ENCODE measurements at places on chromosomes 5 and 9.

DNA sequence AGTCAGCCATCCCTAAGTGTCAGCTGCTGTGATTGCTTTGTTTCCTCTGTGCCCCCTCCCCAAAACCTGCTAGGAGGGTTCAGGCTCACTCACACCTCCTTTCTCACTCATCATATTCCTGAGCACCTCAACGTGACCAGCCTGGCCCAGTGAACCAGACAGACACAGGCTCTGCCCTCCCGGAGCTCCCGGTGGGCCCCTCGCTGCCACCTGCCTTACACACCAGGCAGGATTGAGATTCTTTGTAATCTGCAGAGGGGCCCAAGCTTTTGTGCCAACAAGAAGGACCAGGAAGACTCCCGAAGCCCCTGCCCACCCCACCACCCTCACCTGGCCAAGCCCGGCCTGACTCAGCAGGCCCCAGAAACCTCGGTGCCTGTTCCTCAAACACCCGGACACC, 87.8 kb downstream of the NTNG2 start:
- DNase-seq, result no peak

GRCh38 chr5:129382921-129383672, 77.0 kb upstream of the ADAMTS19 start:
- no peak for DNase-seq

DNA sequence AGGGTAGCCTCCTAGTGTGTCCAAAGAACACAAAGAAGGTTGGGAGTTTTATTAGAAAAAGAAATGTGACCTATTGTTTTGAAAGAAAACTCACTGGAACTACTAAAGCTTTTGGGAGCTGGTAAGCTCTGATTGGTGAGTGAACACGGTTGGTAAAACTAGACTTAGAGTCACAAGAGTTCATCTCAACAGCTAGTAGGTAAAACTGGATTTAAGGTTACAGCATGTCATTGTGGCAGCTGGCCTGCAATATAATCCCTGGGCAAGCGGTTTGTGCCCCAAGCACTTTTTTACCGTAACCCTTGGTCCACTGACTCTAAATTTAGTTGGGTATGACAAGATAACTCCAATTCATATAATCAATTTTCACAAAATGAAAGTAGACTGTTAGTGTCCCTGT, 47.4 kb downstream of the UBAP2 start:
- no peak for DNase-seq

DNA sequence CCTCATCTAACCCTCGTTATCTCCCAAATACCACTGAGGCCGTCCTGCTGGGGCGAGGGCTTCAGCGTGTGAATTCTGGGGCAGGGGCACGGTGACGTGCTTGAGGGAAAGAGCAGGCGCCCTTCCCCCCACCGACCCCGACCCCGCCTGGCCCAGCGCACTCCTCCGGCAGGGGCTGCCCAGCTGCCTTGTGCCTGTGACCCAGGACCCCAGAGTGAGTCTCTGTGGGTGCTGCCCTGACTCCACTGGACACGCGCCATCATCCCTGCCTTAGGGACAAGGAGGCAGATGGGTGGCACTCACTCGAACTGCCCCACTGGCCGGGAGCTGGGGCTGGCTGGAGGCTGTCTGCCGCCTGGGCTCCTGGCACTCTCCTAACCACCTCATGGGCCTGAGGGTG, 136.2 kb upstream of the LPCAT1 start:
- no peak for DNase-seq

DNA sequence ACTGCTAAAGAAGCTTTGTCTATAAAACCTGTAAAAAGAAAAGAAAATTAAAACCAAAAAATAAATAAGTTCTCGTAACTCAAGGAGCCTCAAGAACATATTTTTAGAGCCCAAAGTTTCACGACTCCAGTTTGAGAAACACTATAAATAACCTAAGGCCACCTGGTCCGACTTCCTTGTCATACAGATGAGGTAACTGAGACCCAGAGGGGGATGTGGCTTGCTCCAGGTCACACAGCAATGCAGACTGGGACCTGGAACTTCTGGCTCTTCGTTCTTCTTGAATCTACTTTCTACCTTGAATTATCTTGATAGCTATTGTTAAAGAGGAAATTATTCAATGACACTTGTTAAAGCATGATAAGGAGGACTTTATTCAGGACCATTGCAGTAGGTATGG, 514.8 kb downstream of the CDK5RAP2 start:
- DNase-seq, result no peak

DNA sequence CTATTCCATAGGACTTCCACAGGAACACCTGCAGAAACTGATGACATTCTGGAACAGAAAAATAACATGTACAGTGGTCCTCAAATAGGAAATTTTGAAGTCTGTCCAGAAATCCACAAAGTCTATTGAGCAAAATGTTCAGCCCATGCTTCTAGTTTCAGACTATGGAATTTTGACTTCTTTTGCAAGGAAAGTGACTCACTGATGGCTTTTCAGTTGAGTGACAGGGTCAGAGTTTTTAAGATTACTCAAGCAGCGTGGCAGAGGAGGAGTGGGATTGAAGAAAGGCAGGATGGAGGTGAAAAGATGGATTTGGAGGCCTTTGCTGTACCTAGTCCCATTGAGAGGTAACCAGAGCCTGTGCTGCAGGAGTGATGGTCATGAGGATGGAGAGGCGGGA, 151.5 kb downstream of the GOLPH3 start:
- DNase-seq, result no peak

- DNase-seq, result no peak
Observed at GRCh38 chr9:93127395-93127911, 6.6 kb downstream of the NINJ1 start.

- DNase-seq, result no peak
Observed at GRCh38 chr9:126217250-126217653, 109.4 kb upstream of the MVB12B start.

DNA sequence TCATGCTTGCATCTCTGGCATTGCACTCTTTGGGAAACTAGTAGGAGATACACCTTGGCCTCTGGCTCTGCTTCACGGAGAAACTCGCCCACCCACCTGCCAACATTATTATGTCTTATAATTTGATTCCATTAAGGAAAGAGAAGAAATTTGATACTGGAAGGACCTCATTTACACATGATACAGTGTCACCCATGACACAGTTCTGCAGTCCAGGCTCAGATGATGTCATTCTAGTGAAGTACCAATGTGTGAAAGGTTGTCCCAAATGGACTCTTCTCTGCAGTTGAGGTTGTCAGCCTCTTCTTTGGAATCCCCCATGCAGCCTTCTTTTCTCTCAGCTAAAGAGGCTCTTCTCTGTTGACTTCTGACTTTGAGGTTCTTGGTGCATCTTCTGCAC, 329.1 kb downstream of the NTRK2 start:
- DNase-seq, result no peak

DNA sequence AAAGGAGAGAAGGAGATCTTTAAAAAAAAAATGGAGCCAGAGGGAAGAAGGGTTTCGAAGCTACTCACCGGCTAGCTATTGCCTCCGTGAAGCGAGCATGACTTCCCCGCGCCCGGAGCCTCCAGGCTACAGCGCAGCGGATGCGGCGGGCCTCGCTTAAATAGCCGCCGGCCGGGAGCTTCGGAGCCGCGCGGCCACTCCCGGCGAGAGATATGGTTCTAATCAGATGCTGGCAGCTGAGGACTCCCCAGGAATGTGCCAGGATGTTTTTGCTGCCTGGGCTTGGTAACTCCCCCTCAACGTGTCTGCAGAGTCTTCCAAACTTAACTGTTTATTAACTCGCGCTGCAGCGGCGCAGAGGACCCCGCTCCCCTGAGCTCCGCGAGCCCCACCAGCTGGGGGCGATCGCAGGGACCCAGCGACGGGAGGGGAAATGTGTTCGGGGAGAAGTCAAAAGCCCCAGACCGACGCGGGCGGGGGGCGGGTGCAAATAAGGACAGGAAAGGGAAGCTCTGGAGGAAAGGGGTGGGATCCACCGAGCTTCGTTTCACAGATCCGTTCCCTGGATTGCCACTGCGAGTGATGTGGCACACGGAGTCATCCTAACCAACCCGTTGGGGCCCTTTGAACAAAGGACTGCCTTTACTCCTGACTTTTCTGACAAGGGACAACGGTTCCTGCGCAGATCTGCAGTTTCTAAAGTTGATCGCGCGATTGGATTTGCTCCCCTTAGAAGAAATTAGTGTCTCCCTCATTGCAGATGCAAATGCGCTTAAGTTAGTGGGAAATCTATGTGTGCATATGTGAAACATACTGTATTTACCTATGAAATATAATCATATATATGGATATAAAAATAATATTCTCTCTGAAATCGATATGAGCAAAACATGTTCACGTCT, at the start of gene DAB2:
Gene DAB2 (minus strand): TSS at position 245 of the 902 bp plus-strand sequence. CDS start 30,660 bp downstream, outside the sequence.
- DNase-seq, result peak; percentile 33

DNA sequence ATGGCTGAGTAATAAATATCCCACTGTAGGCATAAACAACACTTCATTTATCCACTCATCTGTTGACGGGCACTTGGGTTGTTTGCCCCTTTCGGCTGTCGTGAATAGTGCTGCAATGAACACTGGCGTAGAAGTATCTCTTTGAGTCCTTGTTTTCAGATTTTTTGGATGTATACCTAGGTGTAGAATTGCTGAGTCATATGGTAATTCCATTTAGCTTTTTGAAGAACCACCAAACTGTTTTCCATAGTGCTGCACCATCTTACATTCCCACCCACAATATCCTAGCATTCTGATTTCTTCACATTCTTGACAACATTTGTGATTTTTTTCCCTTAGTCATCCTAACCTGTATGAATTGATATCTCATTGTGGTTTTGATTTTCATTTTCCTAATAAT, 109.0 kb downstream of the NXNL2 start:
- no peak for DNase-seq

DNA sequence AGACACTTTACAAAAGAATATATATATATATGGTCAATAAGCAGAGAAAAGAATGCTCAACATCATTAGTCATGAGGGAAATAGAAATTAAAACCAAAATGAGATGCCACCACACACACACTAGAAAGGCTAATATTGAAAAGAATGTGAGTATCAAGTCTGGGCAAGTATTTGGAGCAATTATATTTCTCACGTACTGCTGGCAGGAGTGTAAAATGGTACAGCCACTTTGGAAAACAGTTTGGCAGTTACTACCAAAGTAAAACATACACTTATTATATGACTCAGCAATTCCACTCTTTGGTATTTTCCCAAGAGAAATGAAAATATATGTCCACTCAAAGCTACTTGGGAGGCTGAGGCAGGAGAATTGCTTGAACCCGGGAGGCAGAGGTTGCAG, 29.8 kb downstream of the NEUROG1 start:
- DNase-seq, result no peak
